ENCODE measurements at places on chromosomes 5 and 9. TPM values are rescaled to one million over a fixed set of nuclear protein-coding genes. Genes with fewer than 3 reads are reported as not detected.

- no peak for DNase-seq
Observed at GRCh38 chr9:89058906-89059305, 67.6 kb downstream of the S1PR3 start.

The ABLIM3 gene
- polyA plus RNA-seq = 1.3 TPM

The LHFPL2 gene
- polyA plus RNA-seq = 47.7 TPM

- DNase-seq = peak; percentile 88
Observed at GRCh38 chr5:35198686-35199085, 31.6 kb downstream of the PRLR start.

The CDC20B gene
- 0.63 TPM for polyA plus RNA-seq

Measured in renal pelvis (tissue), 12 donors.